GM23338 (cell line): ENCODE measurements at places on chromosomes 1 and 21. TPM values are rescaled to one million over a fixed set of nuclear protein-coding genes. Genes with fewer than 3 reads are reported as not detected.

Gene ADAMTS5
- polyA plus RNA-seq, result 0.16 and 0.32 TPM in 2 replicates

Gene ILDR2
- polyA plus RNA-seq, result 0.12 and 0.27 TPM in 2 replicates

Gene CHD5
- 0.32 and 0.45 TPM in 2 replicates for polyA plus RNA-seq

- no peak overlapping the region for H3K27ac ChIP-seq
- no peaks in the 10 kb centered on the region for H3K36me3 ChIP-seq
- no peaks in the 10 kb centered on the region; the same call in 1 of the 2 replicates for H3K4me1 ChIP-seq
- DNase-seq, result no peak
Measured at GRCh38 chr1:24786191-24786590, 40.9 kb downstream of the CLIC4 start.

DNA sequence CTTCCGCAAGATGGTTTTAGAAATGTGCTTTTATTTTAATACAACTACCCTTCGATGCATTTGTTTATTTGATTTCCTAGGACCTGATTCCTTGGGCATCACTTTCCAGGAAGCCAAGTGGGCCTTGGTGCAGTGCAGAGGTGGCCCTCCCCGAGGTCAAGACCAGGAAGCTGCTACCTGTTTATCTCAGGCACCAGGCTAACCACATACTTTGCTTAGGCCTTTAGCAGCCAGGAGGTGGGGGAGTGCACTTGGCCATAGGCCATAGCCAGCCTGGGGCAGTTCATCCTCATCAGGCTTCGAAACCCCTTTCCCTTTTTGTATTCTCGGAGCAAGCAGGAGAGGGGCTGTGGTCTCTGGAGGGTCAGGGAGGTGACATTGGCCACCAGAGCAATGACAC lies 45.4 kb downstream of the SMYD2 start:
- H3K4me1 ChIP-seq, result no peaks in the 10 kb centered on the region
- no peaks in the 10 kb centered on the region for H3K27me3 ChIP-seq
- DNase-seq, result peak; percentile 32
- H3K4me3 ChIP-seq, result no peak overlapping the region

DNA sequence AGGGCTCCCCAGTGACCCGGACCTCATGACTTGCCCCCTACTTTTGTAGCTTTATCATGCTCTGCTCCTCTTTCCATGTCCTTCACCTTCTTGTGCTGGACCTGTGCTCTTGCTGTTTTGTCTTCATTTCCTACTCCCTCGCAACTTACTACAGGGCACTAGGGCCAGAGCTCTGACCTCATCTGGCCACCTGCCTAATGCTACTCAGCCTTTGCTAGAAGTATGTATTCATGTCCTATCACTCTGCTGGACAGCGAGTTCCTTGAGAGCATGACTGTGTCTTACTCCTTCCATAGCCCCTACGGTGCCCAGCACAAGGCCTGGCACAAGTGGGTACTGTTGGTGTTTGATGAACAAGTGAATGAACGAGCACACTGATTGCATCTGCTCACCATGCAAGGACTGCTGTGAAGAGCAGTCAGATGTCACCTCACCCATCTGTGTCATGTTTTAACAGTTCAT lies 1.9 kb downstream of the MTFR1L start:
- peaks cover 24% of the 10 kb centered on the region for H3K4me1 ChIP-seq
- H3K27me3 ChIP-seq, result peaks cover 13% of the 10 kb centered on the region
- H3K36me3 ChIP-seq, result no peaks in the 10 kb centered on the region
- no peak for DNase-seq

DNA sequence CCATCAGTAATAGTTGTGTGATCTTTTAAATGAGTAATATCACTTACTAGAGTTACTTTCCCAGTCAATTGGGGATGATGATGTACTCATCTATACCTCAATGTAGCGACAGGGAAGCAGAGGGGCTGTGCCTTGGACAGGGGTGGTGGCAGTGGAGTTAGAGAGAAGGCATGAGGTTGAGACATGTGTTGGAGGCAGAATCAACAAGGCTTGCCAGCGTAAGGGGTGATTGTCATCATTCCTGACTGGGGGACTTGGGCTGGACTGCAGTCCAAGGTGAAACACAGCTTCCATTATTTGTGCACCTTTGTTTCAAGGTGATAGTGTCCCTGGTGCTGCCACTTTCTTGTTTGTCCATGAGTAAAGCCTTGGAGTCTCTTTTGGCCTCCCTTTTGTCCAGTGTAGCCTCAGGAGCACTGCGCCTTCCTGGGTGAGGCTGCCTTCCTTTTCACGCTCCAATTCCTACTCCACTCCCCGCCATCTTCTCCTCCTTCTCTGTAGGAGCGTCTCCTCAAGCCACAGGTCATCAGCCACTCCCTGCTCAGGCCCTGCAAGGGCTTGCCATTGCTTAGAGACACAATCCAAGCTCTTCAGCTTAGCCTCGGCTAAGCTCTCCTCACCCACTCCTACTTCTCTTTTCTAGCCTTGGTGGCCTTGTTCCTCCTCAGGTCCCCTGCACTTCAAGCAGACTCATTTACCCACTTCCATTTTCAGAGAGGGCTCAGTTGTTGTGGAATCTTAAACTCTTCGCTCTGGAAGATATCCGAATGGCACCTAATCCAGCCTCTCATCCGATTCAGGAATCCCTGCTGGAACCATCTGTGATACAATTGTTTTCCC lies 77.6 kb upstream of the CD34 start:
- no peaks in the 10 kb centered on the region for H3K27me3 ChIP-seq
- H3K4me1 ChIP-seq, result no peaks in the 10 kb centered on the region
- no peaks in the 10 kb centered on the region for H3K36me3 ChIP-seq
- no peak overlapping the region for H3K27ac ChIP-seq
- no peak for DNase-seq

- H3K27me3 ChIP-seq, result no peaks in the 10 kb centered on the region
- DNase-seq, result no peak
- H3K4me1 ChIP-seq, result peaks cover 39% of the 10 kb centered on the region
- no peak overlapping the region for H3K4me3 ChIP-seq
- no peak overlapping the region for H3K27ac ChIP-seq
- no peaks in the 10 kb centered on the region for H3K36me3 ChIP-seq
Measured at GRCh38 chr1:87644579-87645190, 316.0 kb downstream of the LMO4 start.

GRCh38 chr1:157045250-157046218 lies at the start of gene ARHGEF11:
Gene ARHGEF11, minus strand, starts transcription at chr1:157045742. Its CDS starts 1,412 bp downstream, at chr1:157044330.
- peak within 1 kb of the TSS; percentile 92 for H3K27ac ChIP-seq
- peaks cover 35% of the 10 kb centered on the region for H3K4me1 ChIP-seq
- H3K27me3 ChIP-seq, result no peaks in the 10 kb centered on the region
- DNase-seq, result peak; percentile 93
- H3K4me3 ChIP-seq, result peak within 1 kb of the TSS; percentile 66

GRCh38 chr1:187338762-187339412 lies 510.1 kb downstream of the PLA2G4A start:
- H3K4me1 ChIP-seq, result no peaks in the 10 kb centered on the region
- peak; percentile 11 for DNase-seq
- H3K36me3 ChIP-seq, result no peaks in the 10 kb centered on the region
- no peak overlapping the region for H3K4me3 ChIP-seq
- no peaks in the 10 kb centered on the region for H3K27me3 ChIP-seq

DNA sequence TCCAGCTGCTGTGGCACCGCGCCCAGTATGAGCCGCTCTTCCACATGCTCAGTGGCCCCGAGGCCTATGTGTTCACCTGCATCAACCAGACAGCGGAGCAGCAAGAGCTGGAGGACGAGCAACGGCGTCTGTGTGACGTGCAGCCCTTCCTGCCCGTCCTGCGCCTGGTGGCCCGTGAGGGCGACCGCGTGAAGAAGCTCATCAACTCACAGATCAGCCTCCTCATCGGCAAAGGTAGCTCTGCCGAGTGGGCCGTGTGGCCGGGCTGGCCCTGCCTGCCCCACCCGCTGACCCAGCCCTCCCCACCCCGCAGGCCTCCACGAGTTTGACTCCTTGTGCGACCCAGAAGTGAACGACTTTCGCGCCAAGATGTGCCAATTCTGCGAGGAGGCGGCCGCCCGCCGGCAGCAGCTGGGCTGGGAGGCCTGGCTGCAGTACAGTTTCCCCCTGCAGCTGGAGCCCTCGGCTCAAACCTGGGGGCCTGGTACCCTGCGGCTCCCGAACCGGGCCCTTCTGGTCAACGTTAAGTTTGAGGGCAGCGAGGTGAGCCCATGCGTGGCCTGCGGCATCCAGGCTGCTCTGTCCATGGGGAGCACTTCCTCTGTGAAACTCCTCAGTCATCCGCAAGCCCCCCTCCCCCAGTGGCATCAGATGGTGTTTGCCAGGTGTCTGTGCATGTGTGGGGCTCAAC lies 64.2 kb downstream of the PIK3CD start:
- H3K36me3 ChIP-seq, result no peaks in the 10 kb centered on the region
- H3K27me3 ChIP-seq, result no peaks in the 10 kb centered on the region
- H3K4me3 ChIP-seq, result no peak overlapping the region
- H3K4me1 ChIP-seq, result peaks cover 22% of the 10 kb centered on the region
- H3K27ac ChIP-seq, result no peak overlapping the region

GRCh38 chr1:25519624-25520023 lies 23.8 kb upstream of the LDLRAP1 start:
- H3K27ac ChIP-seq, result no peak overlapping the region
- H3K4me1 ChIP-seq, result peaks cover 16% of the 10 kb centered on the region
- H3K36me3 ChIP-seq, result no peaks in the 10 kb centered on the region
- no peak overlapping the region for H3K4me3 ChIP-seq
